ENCODE measurements at places on chromosomes 6 and 20. TPM values are rescaled to one million over a fixed set of nuclear protein-coding genes. Genes with fewer than 3 reads are reported as not detected.

TLDC2 gene
- 0.38 TPM for polyA plus RNA-seq

TBP gene
- polyA plus RNA-seq, result 23.1 TPM

C20orf202 gene
- not detected for polyA plus RNA-seq

CAGE1 gene
- polyA plus RNA-seq, result 0.06 TPM

MOCS1 gene
- 1.7 TPM for polyA plus RNA-seq

VSX1 gene
- not detected for polyA plus RNA-seq

NRN1 gene
- polyA plus RNA-seq, result 0.34 TPM

PLEKHG1 gene
- 0.57 TPM for polyA plus RNA-seq

SMLR1 gene
- polyA plus RNA-seq, result not detected

DZANK1 gene
- 0.79 TPM for polyA plus RNA-seq

CRIP3 gene
- polyA plus RNA-seq, result not detected

ADAM33 gene
- not detected for polyA plus RNA-seq

Measured in naive thymus-derived CD4-positive, alpha-beta T cell (primary cell).